ENCODE measurements at places on chromosomes 4 and X.

- no peak for ATAC-seq
These were observed 23.0 kb downstream of the ZNF721 start for GRCh38 chr4:475962-476361.

DNA sequence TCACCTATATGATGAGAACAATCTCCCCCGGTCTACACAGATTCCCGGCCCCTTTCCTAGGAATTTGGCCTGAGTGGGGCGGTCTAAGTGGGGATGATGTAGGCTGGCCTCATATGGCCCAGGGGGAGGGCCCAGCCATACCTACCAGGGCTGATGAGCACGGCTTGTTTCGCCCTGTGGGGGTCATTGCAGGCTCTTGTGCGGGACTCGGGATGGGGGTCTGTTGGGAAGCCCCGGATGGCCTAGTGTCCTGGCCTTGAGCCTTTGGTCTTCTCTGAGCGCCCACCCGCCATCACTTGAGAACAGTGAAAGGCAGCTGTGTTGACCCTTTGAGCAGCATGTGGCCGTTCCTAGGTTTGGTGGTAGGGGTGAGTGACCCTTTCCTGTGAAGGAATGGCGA lies 4.8 kb upstream of the CTAG2 start:
- ATAC-seq = no peak

GRCh38 chrX:22078117-22078516 lies 46.0 kb downstream of the PHEX start:
- no peak for ATAC-seq

GRCh38 chr4:30262379-30262778 lies 457.8 kb upstream of the PCDH7 start:
- no peak for ATAC-seq

DNA sequence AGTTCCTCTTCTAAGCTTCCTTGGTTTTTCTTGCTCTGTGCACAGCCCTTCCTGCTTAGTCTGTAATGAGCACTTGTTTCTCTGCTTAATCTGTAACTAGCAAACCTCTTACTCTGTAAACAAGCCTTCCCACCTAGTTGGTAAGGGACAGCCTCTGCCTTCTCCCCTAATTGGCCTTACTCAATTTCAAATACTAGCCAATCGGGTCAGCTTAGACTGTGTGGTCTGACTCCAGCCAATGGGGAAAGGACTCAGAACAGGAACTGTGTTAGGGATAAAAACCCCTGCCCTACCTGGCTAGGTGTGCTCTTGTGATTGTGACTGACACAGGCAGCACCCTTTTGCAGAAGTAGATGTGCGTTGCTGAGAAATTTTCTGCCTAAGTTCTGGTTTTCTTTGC lies 136.5 kb upstream of the AADAT start:
- ATAC-seq = no peak

GRCh38 chrX:116493271-116493670 lies 30.5 kb upstream of the CT83 start:
- ATAC-seq = no peak

DNA sequence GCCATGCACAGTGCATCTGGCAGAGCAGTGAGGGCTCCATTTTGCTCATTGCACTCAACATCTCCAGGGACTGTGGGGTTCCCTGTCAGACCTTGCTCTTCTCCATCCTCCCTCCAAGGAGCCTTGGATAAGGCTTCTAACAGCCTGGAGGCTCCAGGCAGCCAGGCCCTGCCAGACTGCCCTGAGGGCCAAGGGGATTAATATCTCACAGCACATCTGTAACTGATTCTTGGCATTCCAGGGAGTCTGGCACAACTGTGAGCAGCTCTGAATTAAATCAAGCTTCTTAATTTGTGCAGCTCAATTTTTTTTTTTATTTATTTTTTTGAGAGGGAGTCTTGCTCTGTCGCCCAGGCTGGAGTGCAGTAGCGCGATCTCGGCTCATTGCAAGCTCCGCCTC lies 224.5 kb upstream of the PGRMC2 start:
- no peak for ATAC-seq

DNA sequence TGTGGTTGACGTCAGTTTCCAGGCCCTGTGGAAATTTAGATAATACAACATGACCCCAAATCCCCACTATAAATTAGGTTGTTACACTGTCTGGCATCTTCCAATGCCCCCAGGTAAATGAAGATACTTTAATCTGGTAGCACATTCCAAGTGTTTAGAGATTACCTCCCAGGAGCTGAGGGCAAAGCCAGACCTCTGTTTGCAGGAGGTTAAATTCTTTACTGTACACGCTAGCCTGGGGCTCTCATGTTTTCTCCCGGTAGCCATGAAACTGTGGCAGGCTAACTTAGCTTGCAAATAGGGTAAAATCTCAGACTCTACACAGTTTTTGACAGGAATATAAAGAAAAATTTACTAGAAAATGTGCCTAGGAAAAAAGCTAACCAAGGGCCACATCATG lies 450.0 kb downstream of the PDGFC start:
- ATAC-seq = no peak

DNA sequence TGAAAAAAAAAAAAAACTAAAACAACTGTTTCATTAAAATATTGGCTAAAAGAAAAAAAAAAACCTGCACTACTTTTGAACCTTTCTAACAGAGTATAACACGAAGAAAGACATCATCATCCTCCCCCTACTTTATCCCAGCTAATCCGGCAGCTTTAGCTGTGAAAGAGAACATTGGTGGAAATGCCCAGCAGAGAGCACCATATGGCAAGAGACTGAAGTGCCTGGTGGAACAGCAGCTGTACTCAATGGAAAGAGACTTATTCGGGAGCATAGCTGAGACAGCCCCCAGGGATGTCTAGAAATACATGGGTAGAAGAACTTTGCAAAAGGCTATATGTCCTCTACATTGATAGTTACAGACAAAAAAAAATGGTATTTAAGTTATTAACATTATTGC lies 30.3 kb downstream of the STPG2 start:
- ATAC-seq = no peak

- ATAC-seq = no peak
These were observed 70.5 kb downstream of the RPS3A start for GRCh38 chr4:151169900-151170299.

DNA sequence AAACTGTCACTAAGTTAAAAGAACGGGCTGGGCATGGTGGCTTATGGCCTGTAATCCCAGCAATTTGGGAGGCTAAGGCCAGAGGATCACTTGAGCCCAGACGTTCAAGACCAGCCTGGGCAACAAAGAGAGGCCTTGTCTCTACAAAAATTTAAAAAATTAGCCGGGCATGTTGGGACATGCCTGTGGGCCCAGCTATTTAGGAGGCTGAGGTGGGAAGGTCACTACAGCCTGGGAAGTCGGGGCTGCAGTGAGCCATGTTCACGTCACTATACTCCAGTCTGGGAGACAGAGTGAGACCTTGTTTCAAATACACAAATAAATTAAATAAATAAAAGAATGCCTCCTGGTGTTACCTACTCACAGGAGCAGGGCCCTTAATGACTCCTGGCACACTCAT lies 69.5 kb downstream of the APBB2 start:
- ATAC-seq = no peak

DNA sequence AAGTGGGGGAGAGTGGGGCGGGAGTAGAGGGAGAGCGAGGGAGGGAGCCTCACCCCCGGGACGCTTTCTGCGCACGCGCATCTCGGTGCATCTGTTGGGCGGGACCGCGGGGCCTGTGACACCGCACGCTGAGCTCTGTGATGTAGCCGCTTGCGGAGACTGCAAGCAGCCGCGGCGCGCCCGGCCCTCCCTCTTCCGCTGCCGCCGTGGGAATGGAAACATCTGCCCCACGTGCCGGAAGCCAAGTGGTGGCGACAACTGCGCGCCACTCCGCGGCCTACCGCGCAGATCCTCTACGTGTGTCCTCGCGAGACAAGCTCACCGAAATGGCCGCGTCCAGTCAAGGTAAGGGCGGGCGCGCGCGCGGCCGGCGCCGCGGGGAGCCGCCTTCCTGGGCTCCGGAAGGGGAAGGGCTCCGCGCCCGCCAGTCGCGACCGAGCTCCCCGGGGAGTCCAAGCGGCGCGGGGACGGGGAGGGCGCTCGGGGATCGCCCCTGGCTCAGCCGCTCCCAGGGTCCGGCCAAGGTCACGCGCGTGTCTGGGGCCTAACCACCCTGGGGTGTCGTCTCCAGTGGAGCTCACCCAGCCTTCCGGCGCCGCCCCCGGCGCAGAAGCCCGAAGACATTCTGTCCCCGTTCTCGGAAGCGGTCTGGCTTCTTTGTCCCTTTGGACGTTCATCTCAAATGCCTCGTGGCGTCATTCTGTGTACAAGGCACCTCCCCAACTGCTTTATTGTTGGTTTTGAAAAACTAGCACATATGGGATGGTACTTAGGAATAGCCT lies at the start of gene FUNDC2:
Gene FUNDC2, plus strand, starts transcription at position 118 of the 782 bp plus-strand sequence. Its CDS starts 95 bp downstream, at position 213.
- ATAC-seq = peak; percentile 97

Measured in motor neuron (in vitro differentiated cells).